Muscle of leg (tissue), 16 donors: ENCODE measurements at places on chromosomes 5 and 9.

DNA sequence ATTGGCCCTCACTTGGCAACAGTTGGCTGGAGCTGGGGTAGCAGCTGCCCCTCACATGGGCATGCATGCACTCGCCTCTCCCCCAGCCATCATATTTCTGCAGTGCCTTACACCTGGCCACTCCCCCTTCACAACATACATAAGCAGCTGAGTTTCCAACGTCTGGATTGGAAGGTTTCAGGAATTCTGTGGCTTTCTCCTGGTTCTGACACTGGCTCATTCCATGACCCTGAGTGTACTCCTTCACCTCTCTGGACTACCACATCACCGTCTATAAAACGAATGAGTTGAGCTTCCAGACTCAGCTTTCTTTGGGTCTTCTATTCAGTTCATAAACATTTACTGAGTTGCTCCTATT, 84.3 kb downstream of the GALNT10 start:
- no peak for DNase-seq

- DNase-seq: no peak
These were observed 149.9 kb upstream of the SMIM23 start for GRCh38 chr5:171635561-171636245.

- DNase-seq: no peak
These were observed 32.6 kb downstream of the BARX1 start for GRCh38 chr9:93922535-93922934.

- no peak for DNase-seq
These were observed 287.5 kb upstream of the IRX1 start for GRCh38 chr5:3307982-3308621.

DNA sequence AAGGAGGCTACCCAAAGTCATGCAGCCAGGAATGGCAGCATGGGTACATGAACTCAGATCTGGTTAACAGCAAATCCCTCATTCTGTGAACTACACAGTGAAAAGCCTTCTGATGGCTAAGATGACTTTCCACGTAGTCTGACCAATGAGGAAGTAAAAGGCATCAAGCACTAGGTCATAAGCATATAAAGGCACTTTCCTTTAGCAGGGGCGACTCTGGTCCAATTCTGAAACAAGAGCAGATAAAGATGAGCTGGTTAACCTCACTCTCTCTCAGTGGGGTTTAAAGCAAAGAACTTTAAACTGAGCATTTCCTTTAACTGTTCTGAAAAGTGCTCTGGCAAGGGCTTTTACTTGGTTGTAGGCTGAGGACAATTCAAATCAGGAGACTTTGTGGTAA, 21.1 kb downstream of the PSMB7 start:
- DNase-seq: no peak

DNA sequence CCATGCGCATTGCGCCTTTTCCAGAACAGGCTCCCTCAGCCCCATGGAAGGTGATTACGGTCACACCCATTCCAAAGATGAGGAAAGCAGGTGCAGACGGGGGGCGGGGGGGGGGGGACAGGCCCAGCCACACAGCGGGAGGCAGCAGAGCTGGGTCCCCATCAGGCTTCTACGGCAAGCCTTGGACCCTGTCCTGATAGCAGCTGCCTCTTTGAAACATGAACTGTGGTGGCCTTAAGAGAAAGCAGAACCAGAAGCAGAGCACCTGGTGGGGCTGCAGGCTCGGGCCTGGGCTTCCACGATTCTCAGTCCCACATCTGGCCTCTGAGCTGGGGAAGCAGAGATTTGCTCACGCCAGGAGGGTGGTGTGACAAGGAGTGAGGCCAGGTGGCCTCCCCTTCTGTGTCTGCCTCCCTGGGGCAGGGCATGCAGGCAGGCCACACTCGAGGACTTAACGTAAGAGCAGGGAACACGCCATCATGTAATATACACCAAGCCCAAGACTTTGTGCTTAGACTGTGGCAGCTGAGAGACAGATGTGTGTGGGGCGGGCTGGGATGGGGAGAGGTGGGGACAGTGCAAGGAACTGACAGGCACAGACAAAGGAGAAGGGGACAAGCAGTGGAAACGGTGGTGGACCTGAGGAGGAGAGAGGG, 14.2 kb upstream of the PHYKPL start:
- no peak for DNase-seq

GRCh38 chr5:178474562-178475184, 115.5 kb downstream of the COL23A1 start:
- peak; percentile 29 for DNase-seq

- DNase-seq: no peak
These were observed 169.2 kb downstream of the CACNA1B start for GRCh38 chr9:138046641-138047301.
